Sciatic nerve (tissue), 2 donors: ENCODE measurements at places on chromosomes 4 and X.

- DNase-seq = no peak
Measured at GRCh38 chr4:120132935-120133334, 66.3 kb upstream of the MAD2L1 start.

- no peak for DNase-seq
Measured at GRCh38 chrX:43822014-43822413, 60.2 kb downstream of the MAOB start.

GRCh38 chr4:126137782-126138170 lies 823.0 kb downstream of the FAT4 start:
- DNase-seq = no peak

- no peak for DNase-seq
Measured at GRCh38 chr4:34412233-34412632, 1832.1 kb downstream of the ARAP2 start.

GRCh38 chr4:33060674-33061542 lies 2340.7 kb downstream of the PCDH7 start:
- peak; percentile 59 for DNase-seq

DNA sequence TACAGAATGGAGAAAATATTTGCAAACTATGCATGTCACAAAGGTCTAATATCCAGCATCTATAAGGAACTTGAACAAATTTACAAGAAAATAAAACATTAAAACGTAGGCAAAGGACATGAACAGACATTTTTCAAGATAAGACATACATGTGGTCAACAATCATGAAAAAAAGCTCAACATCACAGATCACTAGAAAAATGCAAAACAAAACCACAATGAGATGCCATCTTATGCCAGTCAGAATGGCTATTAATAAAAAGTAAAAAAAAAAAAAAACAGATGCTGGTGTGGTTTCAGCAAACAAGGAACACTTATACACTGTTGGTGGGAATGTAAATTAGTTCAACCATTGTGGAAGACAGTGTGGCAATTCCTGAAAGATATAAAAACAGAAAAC lies 75.8 kb upstream of the IL13RA2 start:
- no peak for DNase-seq
